OCI-LY7 (cell line): ENCODE measurements at places on chromosomes 11 and 22.

GRCh38 chr11:91717169-91717568 lies 507.4 kb upstream of the FAT3 start:
- no peak for DNase-seq

DNA sequence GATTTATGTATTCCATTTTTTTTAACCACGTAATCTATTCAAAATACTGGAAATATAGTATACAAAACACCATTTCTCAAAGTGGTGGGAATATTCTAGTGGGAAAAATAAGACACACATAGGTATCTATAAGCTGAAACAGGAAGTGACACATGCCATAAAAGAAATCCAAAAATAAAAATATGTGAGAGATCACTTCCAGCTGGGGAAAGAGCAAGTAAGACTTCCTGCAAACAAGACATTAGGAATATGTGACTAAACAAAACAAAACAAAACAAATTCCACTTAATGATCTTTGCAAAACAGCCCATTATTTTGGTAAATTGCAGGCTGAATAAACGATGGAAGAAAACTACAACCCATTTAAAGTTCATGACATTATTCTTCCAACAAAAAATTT lies 107.3 kb upstream of the CEP126 start:
- no peak for DNase-seq

- DNase-seq: no peak
Measured at GRCh38 chr22:32323513-32324164, 34.0 kb upstream of the RFPL3 start.

GRCh38 chr11:66006134-66006890 lies 4.0 kb downstream of the BANF1 start:
- no peak for DNase-seq

- DNase-seq: no peak
Measured at GRCh38 chr11:73273222-73273895, 1.2 kb downstream of the P2RY6 start.

DNA sequence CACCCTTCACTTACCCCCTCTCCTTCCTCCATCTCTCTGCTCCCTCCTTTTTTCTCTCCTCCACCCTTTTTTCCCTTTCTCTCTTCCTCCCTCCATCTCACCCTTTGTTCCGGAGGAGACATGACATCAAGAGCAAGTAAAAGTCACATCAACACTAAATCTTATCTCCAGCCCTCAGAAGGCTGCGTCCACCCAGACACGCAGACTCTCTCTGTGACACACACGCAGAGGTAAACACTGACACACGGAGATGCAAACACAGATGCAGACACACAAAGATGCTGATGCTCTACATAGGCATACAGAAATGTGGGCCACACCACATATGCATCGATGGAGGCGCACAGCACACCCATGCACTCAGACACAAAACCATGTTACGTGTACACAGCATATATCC lies 27.0 kb downstream of the NRXN2 start:
- no peak for DNase-seq

- no peak for DNase-seq
Measured at GRCh38 chr11:116173506-116173905, 599.3 kb downstream of the BUD13 start.

- DNase-seq: no peak
Measured at GRCh38 chr11:4076774-4077173, 17.8 kb upstream of the RRM1 start.

- no peak for DNase-seq
Measured at GRCh38 chr11:116840746-116841296, 3.4 kb upstream of the APOA1 start.

GRCh38 chr11:32109138-32109537 lies 18.3 kb downstream of the RCN1 start:
- DNase-seq: no peak

GRCh38 chr11:90218606-90219005 lies 4.2 kb downstream of the CHORDC1 start:
- DNase-seq: no peak

DNA sequence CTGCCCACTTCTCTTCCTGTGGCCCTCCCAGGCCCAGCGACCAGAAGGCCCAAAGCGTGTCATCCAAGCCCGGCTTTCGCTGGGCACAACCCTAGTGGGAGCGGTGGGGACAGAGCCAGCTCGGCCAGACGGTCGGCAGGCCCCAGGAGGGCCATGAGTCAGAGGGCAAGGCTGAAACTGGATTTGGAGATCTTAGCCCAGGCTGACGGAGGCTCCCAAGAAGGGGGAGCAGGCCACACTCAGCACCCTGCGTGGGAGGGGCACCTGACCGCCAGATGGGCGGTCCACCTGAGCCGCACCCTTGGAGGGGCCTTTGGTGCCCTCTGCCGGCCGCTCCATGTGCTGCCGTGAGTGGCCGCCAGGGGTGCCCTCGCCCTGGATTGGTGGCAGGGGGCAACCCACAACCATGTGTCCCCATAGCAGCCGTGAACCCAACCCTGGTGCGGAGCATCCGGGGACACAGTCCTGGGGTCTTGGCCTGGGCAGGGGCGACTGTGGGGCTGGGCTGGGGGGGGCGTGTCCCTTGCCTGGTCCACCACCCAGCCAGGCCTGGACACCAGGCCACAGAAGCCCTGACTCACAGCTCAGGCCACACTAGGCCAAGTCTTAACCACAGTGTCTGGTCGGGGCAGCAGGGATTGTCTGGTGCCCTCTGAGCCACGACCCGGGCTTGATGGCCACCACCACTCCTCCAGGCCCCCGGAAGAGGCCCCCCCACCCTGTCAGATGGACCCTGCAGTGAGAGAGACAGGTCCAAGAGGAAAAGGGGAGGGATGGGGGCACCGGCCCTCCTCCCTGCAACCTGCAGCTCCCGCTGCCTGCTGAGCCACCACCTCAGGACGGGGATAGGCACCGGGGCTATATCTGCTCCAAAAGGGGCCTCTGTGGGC lies 19.2 kb upstream of the TALDO1 start:
- DNase-seq: peak; percentile 73

DNA sequence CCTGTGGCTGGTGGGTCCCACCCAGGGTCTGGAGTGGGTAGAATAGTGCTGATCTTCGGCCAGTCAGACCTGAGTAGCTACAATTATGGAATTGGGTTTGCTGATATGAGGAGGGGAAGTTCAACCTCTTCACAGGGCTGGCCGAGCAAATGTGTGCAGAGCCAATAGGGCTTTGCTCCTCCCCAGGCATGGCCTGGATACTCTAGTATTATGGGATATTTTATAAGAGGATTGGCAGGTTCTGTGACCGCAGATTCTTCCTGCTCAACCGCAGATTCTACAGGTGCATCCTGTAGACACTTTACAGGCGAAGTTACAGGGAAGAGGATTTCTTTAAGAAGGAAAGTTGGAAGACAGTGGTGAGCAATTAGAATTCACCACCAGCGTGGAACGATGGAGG lies 44.3 kb downstream of the TBC1D22A start:
- DNase-seq: no peak

GRCh38 chr22:37188901-37189466 lies 937 bp upstream of the C1QTNF6 start:
- no peak for DNase-seq
